Mesenteric fat pad (tissue), 1 donor: ENCODE measurements at places on chromosomes 3 and 15.

DNA sequence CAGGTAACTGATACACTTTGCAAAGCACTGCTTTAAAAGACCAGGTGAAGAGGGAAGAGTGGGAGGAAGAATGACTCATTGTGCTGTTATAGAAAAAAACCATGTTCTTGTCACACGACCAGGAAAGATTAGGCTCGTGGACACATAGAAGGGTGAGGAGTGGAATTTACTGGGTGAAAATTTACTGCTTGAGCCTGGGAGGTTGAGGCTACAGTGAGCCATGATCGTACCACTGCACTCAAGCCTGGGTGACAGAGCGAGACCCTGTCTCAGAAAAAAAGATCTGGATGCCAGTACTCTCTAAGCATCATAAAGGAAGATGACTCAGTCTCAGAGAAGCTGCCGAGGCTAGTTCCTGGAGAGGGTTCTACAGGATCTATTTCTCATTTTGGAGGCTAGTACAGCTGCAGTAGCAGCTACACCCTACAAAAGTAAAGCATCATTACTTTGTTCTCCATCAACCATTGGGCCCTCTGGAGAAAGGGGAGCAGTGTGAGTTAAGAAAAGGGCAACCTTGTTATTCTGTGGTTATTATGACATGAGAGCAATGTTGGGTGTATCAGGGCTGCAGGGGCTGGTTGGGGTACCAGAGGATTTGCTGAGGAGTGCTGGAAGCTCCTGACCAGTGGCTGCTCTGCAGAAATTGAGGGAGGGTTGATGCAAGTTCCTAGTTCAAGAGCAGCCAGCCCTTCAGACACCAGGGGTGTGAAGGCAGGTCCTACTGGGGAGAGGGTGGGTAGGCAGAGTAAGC is 75.4 kb downstream of the CMTM8 start:
- DNase-seq = no peak

- DNase-seq = no peak
These were observed 17.0 kb downstream of the EOGT start for GRCh38 chr3:68996356-68996995.

DNA sequence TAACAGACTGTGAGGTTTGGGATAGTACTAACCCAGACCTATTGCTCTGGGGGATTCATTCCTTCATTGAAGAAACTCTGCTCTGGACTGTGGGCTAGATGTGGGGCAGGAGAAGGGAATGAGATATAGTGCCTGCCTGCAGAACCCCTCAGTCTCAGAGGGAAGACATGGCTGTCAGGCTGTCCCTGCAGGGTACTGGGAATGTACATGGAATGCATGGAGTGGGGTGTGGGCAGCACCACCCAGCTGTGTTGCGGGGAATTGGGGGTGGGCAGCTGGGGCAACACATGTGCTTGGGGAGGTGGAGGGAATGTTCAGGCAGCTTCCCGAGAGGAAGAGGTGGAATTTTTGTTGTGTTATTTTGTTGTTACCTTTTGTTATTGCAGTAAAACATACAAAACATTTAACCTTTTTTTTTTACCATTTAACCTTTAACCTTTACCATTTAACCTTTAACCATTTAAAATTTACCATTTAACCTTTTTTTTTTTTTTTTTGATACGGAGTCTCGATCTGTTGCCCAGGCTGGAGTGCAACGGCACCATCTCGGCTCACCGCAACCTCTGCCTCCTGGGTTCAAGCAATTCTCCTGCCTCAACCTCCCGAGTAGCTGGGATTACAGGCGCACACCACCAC is 7.3 kb downstream of the PAQR5 start:
- DNase-seq = no peak

GRCh38 chr15:54345301-54345700 is 367.1 kb downstream of the UNC13C start:
- DNase-seq = no peak

DNA sequence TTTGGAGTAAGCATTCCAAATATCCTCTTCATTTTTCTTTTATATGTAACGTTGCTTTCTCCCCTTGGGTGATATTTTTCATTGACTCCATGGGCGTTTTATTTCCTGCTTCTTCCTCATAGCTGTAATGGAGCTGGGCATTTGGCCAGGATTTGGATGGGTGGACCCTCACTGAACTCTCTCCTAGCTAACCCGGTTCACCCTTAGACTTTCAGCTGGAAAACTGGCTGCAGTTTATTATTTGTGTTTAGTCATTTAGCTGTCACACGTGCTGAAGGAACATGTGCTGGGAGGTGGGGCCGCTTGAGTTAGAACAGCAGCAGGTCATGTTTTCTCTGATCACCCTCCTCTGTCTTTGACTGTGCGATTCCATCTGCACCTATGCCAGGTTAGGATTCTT is 407.6 kb downstream of the ZIC1 start:
- DNase-seq = no peak

DNA sequence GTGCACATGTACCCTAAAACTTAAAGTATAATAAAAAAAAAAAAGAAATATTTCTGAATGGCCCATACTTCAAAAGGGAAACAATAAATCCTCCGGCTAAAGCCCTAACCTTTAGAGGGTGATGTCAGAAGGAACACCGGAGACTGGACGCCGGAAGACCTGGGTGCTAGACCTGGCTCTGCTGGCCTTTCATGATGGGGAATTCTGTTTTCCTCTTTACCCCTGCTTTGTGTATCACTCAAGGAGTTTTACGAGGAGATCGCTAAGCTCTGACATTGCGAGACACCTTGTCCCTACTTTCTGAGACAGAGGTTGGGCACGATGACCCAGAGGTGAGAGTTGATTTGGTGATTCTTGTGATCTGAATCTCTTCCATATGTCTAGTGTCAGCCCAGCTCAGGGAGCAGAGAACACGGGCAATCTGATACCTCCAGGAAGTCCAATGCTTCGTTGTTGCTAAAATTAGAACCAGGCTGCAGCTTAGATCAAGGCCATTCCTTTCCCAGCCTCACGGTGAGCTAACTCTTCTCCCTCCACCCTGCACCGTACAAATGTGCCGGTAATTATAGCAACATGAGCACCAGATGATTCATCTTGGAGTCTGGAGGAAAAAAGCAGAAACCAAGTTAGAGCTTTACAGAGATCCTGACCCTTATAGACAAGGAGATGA is 42.0 kb upstream of the CFAP161 start:
- DNase-seq = no peak

DNA sequence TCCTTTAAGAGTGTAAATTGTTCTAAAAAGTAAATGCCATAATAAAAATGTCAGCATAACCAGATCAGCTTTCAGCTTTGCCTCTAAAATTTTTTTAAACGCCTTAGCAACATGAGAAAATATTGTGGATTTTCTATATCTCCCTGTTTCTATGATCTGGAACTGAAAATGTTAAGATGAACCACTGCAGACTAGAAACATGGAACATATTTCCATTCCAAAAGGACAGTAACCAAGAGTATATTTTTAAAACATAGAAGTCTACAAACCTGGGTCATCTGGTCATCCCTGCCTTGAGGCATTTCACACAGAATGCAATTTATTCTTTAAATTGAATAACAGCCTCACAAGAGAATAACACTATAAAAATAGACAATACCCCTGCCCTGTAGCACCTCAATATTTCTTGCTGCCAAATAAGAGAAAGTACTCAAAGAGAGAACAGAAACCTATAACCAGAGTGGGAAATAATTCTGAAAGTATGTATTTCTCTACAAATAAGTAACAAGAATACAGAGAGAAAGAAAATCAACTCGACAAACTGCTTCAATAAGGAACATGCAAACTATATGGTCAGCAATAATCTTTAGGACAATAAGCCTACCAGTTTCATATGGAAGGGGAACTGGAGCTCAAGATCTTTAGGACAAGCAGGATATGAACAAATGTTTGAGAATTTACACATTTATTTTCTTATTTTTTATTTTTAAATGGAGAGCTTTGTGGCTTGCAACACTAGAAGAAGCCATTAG is 949.0 kb downstream of the EPHA3 start:
- DNase-seq = no peak

DNA sequence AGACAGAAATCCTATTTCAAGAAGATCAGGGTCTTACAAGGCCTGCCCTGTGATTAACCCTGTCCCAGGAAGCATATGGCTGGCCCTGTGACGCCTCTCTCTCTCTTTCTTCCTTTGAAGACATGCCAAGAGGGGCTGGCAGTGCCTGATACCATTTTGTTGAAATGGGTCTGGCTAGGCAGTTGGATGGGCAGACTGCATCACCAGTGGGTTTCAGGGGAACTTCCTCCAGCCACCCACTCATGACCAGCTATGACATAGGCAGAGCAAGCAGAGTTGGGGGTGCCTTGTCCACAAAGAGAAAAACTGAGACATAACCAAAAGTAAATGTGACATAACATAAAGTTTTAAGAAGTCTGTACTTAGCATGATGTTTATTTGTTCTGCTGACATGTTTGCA is 31.4 kb upstream of the MANF start:
- no peak for DNase-seq

- DNase-seq = no peak
These were observed 659.3 kb upstream of the ARRDC4 start for GRCh38 chr15:97301166-97301565.

- DNase-seq = no peak
These were observed 293.3 kb downstream of the MEX3B start for GRCh38 chr15:81752546-81752942.

DNA sequence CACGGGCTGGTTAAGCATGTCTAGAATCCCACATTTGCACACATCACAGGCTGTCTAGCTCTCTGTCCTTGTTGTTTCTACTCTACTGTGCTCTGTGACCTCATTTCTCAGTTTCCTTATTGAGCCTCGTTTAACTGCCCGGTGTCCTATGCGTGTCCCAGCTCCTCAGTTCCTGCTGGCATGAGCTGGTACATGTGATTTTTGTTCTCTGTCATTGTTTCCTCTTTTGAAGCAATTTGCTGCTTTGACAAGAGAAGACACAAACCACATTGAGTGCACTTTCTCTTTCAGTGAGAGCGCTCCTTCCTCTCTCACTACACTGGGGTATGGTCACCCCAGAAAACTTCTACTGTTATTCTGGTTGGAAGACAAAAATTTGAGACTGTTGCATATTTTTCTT is 563.5 kb downstream of the PDCD6IP start:
- no peak for DNase-seq

- DNase-seq = no peak
These were observed at the start of gene IL5RA for GRCh38 chr3:3110299-3110630. Gene IL5RA (minus strand): TSS chr3:3110374. CDS start chr3:3104984, 5,390 bp downstream.

DNA sequence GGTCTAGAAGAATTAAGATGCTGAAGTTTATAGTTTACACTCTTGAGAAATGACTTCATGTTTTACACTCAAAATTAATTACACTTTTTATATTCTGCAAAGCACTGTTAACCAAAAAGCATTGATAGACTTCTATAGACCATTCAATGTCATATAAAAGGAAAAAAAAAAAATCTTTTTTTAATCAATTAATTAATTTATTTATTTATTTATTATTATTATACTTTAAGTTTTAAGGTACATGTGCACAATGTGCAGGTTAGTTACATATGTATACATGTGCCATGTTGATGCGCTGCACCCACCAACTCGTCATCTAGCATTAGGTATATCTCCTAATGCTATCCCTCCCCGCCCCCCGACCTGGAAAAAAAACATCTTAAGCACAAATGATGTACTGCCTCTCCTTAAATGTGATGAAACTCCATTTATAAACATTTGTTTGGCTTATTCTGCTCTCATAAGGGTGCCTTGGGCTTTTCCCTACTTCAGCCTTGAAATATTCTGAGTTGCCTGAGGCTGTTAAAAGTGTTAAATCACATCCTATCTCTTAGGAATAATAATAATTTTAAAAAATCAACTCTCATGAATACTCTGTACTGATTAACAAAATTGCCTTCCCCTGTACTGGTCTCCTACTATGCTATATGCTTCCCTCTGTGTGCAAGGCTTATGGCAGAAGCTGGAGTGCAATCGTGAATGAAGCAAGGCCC is 466.9 kb downstream of the SOX2 start:
- no peak for DNase-seq

DNA sequence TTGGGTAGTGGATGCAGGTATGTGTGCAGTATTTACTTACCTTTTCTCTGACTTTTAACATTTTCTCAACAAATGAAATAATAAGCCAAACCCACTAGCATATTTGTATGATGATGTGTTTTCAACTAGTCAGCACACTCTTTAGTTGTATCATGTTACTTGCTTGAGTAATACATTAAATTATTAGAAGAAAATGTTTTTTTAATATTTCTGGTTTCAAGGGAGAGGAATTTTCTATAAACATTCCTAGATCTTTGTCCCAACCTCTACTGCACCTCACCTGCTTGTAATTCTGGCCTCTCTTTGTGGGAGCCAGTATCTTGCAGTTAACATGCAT is 161.8 kb upstream of the CBLB start:
- DNase-seq = no peak

- no peak for DNase-seq
These were observed 251.3 kb upstream of the HES1 start for GRCh38 chr3:193884652-193885051.

DNA sequence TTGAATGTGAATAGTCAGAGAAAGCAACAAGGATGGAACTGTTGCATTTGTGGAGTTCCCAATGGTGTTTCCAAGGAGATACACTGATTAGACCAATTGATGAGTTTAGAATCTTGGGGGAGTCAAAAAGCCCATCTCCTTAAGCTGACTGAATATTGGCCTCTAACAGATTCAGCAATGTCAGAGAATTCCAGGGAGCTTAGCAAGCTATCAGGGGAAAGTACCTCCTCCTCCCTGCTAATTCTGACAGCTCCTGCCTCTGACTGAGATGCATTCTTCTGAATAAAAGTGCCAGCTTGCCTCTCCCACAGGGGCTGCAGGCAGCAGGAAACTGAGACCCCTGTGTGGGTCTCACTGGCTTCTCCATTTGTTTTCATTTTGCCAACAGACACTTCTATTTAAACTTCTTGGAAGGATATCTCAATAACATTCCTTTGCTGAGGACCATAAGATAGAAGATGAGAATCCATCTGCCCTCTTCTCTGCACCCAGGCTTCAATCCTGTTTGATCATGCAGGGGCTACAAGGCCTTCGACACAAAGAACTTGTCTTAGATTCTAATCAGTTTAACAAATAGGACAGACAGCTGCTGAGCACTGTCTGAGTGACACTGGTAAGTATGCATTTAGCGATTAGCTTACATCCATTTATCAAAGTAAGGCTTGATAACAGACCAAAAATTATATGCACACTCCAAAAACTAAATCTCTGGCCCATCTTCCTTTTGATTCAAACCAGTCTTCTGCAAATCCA is 1080.8 kb downstream of the TUSC7 start:
- DNase-seq = no peak

- DNase-seq = no peak
These were observed 166.9 kb upstream of the TMC3 start for GRCh38 chr15:81540909-81541308.

GRCh38 chr15:62163397-62164013 is 1.6 kb downstream of the C2CD4B start:
- no peak for DNase-seq

DNA sequence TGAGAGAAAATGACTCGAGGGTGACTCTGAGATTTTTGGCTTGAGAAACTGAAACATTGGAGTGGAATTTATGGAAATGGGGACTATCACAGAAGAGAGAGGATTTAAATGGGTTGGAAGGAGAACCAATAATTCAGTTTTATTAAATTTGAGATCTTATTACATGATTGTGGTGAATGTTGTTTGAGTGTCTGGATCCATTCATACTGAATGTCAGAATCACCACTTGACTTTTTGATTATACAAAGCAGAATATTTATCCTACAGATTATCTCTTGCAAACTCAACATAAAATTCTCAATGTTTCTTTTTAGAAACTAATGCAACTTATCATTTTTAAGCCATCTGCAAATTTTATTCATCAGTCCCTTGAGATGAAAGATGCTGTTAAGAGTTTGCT is 332.8 kb downstream of the CNTN3 start:
- DNase-seq = no peak

- DNase-seq = no peak
These were observed 27.1 kb downstream of the ITPR1 start for GRCh38 chr3:4520033-4520816.

- DNase-seq = no peak
These were observed 986.0 kb downstream of the ROBO2 start for GRCh38 chr3:78025916-78026315.
